ENCODE measurements at places on chromosomes 5 and 9.

DNA sequence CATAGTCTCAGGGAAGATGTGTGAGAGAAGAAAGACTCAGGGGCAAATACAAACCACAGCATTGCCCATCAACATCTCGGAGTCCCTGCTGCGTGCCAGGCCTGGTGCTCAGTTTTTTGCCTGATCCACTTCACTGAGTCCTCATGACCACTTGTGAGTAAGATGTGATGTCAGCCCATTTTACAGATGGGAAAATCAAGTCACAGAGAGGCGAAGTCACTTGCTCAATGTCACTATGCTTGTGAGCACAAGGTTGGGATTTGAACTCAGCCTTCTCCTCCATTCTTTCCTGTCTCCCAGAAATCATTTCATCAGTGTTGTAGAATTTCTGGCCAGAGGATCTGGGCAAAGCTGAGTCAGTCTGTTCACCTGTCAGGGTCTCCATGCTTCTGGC is 34.6 kb upstream of the PSD2 start:
- no peak for DNase-seq

DNA sequence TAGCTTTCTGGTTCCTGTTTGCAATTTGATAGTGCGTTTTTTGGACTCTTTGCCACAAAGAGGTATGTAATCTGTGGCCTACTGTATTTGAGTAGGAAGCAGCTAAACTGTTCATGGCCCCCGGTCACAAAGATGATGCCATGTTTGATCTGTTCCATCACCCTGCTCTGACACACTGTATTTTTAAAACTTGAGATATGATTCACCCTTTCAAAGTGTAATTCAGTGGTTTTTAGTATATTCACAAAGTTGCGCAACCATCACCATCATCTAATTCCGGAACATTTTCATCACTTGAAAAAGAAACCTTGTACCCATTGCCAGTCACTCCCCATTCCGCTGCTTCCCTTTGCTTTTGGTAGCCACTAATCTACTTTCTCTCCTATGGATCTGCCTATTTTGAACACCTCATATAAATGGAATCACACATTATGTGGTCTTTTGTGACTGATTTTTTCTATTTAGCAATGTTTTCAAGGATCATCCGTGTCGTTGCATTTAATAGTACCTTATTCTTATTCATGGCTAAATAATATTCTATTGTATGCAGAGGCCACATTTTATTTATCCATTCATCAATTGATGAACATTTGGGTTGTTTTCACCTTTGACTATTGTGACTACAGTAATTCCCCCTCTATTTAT is 141.6 kb downstream of the NR3C1 start:
- peak; percentile 23 for DNase-seq

GRCh38 chr5:51731421-51732029 is 348.3 kb downstream of the ISL1 start:
- DNase-seq: no peak

DNA sequence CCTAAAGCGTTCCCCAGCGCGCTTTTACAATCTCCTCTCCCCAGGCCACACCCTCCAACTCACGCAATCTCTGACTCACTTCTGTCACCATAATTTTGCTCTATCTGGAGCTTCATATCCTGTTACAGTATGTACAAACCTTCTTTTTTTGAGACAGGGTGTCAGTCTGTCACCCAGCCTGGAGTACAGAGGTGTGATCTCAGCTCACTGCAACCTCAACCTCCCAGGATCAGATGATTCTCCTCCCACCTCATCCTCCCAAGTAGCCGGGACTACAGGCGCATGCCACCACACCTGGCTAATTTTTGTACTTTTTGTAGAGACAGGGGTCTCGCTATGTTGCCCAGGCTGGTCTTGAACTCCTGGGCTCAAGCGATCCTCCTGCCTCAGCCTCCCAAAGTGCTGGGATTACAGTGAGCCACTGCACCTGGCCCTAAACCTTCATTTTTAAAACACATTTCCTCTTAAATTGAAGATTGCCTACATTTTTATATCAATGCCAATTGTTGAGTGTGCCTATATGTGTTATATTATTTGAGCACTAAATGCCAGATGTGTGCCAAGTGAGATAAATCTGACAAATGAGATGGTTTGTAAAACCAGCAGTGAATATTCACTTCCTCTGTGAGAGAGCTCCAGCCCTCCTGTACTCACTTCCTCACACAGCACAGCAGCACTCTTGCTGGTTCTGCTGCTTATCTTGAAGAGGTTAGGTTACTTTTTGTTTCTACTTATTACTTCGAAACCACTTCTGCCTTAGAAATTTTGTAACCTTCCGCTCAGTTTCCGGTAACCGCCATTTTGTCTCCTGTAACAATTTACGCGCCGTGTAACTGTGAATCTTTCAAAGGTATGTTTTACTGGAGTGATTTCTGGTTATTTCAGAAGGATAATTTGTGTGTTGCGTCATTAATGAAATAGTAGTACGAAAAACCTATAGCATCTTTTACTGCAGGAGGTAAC is 57.9 kb downstream of the DOCK8 start:
- DNase-seq: peak; percentile 86

DNA sequence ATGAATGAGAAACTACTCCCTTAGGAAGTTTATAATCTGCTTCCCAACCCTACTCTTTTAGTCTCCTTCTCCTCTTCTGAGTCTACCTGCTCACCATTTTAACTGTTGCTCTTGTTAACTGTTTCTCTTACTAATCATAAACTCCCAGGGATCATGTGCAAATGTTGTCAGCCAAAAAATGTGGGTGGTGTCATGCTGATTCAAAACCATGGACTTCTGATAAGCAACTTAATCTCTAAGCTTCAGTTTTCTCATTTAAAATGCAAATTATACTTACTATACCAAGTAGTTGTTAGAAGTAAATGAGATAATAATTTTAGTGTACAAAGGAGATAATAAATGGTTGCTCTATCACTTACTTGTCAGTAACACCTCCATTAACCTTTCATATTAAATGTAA is 45.9 kb upstream of the TLX3 start:
- DNase-seq: no peak

GRCh38 chr5:33474004-33474403 is 33.2 kb downstream of the TARS1 start:
- no peak for DNase-seq

GRCh38 chr9:18775930-18776329 is 257.1 kb downstream of the SAXO1 start:
- DNase-seq: no peak

- no peak for DNase-seq
Measured at GRCh38 chr5:146091881-146092280, 13.5 kb downstream of the PLAC8L1 start.

- DNase-seq: no peak
Measured at GRCh38 chr5:38462976-38463633, 93.3 kb downstream of the LIFR start.
